ENCODE measurements at places on chromosomes 12 and 14. TPM values are rescaled to one million over a fixed set of nuclear protein-coding genes. Genes with fewer than 3 reads are reported as not detected.

- no peak for DNase-seq
Measured at GRCh38 chr12:115222220-115222619, 538.2 kb upstream of the TBX3 start.

DNA sequence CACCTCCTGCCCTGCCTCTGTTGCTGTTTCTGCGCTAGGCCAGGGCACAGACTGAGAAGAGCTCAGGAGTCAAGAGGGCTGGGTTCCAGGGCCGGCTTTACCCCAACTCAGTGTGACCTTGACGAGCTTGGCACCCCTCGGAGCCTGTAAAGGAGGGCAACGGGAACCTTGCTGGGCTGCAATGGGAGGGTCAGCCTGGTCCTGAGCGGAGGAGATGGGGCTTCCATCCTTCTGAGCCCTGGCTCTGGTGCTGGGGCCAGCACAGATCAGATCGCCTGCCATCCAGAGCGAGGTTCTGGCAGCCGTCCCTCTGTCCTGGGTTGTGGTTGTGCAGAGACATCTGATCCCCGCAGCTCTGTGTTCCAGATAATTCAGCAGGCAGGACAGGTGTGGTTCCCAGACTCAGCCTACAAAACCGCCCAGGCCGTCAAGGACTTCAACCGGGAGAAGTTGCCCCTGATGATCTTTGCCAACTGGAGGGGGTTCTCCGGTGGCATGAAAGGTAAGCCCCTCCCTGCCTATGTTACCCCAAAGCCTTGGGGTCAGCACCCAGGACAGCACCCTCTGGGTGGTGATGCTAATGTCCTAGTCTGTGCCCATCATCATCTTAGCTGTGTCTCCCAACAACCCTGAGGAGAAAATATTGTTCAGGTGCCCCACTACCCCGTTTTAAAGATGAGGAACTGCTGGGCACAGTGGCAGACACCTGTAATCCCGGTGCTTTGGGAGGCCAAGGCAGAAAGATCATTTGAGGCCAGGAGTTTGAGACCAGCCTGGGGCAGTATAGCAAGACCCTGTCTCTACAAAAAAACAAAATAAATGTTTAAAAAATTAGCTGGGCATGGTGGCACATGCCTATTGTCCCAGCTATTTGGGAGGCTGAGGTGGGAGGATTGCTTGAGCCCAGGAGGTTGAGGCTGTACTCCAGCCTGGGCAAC lies 50.2 kb downstream of the FOXN4 start:
- DNase-seq = no peak

DNA sequence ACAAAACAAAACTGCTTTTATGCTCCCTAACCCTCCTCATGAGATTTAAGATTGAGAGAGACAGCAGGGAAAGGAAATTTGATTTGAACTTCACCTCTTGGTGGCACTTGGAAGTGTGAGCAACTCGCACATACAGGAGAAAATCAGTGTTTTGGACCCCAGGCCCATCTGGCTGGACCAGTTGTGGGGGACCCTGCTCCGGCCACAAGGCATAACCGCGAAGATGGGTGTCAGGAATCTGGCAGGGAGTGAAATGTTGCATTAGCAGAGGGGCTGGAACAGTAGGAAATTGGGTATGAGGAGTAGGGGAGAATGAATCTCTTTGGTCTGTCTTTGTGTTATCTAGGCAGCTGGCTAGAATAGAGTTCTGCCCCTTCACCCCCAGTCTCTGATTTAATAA lies 1.2 kb downstream of the CIROP start:
- no peak for DNase-seq

- DNase-seq = no peak
Measured at GRCh38 chr14:65070471-65070976, 31.8 kb downstream of the MAX start.

- no peak for DNase-seq
Measured at GRCh38 chr12:9389796-9390195, 181.6 kb upstream of the PZP start.

- DNase-seq = no peak
Measured at GRCh38 chr14:24965934-24966578, 83.9 kb downstream of the STXBP6 start.

DNA sequence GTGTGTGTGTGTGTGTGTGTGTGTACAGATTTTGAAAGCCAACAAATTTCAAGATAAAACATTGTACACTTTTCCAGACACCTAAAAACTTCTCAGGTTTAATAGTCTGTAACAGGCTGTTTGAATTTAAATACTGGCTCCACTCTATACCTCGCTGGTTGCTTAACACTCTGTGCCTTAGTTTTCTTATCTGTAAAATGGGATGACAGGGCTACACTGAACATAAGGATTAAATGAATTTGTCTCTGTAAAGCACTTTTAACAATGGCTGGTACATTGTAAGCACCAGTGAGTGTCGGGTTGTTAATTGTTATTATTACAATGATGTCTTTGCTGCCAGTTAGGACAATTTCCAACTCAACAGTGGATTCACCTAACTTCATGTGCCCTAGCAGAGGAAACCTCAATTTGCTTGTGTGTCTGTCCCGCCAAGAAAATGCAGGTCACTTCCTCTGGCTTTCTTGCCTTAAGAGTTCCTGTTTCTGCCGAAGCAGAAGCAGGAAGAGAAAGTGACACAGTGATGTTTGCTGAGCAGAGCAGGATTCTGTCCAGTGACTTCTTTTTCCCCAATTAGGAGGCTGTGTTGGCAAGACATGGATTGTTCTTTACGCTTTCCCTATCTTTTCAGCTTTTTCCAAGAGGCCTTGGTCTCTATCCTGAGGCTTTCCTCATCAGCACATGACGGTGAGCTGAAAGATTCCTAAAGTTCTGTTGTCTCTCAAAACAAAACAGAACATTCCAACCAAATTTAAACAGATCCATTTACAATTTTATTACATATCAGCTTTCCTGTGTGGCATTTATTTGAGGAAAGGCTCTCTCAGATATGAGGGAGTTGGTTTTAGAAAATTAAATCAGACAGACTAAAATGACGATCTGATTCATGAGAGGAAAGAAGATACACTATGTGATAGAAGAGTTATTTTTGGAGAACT lies 154.1 kb upstream of the ATP2B1 start:
- peak; percentile 63 for DNase-seq

DNA sequence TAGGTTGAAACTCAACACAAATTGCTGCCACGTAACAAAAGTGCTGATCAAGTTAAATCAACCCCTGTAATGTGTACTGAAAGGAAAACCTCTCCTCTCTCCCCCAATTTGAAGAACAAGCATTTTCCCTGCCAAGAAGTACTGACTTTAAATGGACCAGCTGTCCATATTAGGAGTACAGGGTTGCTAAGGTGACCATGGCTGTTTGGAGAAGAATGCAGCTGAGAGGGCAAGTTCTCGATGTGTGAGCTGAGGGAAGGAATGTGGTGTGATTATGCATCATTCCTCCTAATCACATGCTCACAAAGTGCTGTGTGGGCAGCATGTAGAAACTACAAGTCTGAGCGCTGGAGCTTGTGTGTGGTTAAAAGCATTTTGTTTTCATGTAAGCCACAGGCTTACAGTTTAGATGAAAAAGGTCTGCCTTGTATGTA lies 50.9 kb upstream of the CCT2 start:
- peak; percentile 28 for DNase-seq

GRCh38 chr14:22803687-22803974 lies 11.6 kb downstream of the SLC7A7 start:
- no peak for DNase-seq

- no peak for DNase-seq
Measured at GRCh38 chr12:49932023-49932422, 18.5 kb upstream of the AQP2 start.

DNA sequence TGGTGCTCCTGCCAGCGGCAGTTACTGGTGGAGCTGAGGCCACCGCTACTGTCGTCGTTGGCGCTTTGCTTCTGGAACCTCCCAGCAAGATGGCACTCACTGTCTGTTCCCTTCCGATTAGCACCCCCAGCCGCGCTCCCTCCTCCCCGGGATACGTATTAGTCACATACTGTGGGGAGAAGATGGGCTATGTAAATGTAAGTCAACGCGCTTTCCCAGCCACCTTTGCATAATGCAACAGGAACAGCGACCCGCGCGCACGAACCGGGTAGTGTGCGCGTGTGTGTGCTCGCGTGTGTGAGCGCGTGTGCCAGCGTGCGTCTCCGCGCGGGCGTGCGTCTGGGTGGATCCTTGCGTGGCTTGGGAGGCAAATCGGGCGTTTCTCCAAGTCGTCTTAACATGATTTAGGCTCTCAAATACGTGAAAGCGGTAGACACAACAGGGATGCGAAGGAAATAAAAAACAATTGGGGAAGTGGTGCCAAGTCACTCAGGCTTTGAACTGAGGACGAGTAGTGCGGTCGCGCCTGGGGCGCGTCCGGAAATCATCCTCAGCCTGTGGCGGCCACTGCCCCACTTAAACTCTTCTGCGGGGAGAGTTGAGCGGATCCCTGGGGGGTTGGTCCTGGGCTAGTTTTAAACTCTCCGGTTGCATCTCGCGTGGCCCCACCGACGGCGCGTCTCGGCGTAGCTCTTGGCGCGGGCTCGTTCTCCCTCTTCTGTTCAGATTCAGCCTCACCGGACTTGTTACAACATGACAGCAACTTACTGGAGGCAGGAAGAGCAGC lies 1.8 kb downstream of the FLRT2 start:
- peak; percentile 35 for DNase-seq

- no peak for DNase-seq
Measured at GRCh38 chr14:103072595-103073366, 11.2 kb upstream of the LBHD2 start.

GRCh38 chr14:20722016-20722415 lies 23.7 kb upstream of the EDDM3A start:
- DNase-seq = no peak

- peak; percentile 66 for DNase-seq
Measured at GRCh38 chr12:113912760-113913329, 53.3 kb downstream of the RBM19 start.

DNA sequence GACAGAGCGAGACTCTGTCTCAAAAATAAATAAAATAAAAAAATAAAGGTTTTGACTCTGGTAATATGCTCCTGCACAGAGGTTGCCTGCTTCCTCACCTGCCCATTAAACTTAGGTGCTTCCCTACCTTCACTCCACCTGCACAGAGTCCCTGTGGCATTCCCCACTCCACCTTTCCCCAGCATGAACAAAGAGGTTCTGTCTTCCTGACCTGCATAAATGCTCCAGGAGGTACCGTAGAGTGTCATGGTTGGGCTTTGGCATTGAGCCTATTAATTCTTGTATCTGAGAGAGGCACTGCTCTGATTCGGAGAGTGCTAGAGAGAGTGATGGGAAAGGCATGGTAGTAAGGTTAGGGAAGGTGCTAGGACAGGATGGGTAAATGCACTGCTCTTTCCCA lies 6.3 kb downstream of the ARHGAP9 start:
- no peak for DNase-seq

DNA sequence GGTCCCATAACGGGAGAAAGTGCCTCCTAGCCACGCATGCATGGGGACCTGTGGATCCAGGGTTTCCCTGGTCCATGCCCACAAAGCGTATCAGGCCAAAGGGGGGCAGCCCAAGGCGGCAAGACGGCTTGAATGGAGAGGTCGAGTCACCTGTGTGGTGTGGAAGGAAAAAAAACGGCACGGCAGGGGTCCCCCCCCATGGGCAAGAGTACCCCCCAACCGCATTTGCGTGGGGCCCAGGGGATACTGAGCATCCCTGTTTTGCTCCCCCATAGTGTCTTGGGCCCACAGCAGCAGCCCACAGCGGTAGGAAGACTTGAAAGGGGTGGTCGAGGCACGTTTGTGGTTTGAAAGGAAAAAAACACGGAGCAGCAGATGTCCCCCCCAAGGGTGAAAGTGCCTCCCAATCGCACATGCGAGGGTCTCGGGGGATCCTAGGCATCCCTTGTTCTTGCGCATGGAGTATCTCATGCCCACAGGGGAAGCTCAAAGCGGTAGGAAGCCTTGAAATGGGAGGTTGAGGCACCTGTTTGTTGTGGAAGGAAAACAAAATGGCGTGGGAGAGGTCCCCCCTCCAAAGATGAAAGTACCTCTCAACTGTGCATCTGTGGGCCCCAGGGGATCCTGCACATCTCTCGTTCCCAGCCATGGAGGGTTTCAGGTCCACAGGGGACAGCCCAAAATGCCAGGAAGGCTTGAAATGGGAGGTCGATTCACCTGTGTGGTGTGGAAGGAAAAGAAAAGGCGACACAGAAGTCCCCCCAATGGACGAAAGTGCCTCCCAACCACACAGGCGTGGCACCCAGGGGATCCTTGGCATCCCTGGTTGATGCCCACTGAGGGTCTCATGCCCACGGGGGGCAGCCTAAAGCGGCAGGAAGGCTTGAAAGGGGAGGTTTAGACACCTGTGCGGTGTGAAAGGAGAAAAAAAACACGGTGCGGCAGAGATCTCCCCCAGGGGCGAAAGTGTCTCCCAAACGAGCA lies 577.5 kb downstream of the ALG10 start:
- no peak for DNase-seq

DNA sequence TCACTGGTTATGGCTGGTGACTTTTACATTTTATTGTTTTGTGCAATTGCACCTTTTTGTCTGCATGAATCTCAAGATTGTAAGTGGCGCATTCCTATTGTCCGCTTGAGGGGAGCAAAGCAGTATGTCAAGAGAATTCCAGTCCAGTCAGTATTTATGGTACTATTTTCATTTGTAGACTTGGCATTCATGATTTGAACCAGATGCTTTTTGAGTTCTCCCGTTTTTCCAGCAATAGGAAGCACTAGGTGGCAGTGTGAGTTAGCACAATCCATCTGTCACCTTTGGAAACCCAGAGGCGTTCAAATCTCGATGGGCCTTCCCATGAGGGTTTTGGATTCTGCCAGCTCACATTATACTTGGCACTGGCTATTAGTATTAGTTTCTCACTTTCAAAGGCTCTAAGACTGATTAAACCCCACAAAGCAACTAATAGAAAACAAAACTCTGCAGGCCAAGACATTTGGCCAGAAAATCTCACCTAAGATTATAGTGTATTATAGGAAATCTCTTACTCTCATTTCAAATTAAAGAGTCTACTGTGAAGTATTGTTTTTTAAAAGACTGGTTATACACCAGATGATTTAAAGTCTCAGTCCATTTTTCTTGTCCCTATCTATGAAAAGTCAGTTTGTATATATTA lies 2.2 kb downstream of the DACT1 start:
- DNase-seq = no peak

DNA sequence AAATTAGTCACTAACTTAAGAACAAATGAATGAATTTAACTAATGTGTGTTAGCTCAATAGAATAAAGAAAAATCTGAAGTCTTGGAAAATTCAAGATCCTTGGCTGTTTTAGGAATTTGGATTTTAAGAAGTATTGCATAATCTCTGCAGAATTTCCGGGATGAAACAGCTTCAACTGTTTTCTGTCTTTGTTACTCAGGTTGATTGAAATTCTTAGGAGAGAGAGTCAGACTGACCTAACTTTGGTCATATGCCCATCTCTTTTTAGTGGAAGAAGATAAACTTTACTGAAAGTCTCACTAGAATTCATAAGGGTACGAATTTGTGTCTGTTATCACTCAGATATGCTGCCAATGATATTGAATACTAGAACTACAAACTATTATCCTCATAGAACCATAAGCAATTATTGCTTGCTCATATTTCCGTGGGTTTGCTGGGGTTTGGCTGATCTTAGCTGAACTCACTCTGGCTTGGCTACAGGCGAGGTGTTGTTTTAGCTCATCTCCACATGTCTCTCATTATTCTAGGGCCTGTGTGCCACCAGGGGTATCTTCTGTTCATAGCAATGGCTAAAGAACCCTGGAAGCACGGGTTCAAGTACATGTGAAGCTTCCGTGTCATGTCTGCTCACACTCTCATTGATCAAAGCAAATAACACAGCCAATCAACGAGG lies 257.4 kb upstream of the NOVA1 start:
- no peak for DNase-seq

The DEPDC4 gene
- 1.6 TPM for total RNA-seq

The RPGRIP1 gene
- total RNA-seq = not detected

The TAS2R13 gene
- total RNA-seq = 1.0 TPM

The CLEC4A gene
- not detected for total RNA-seq

The CYP27B1 gene
- total RNA-seq = 2.3 TPM

The NUAK1 gene
- not detected for total RNA-seq

The RD3L gene
- not detected for total RNA-seq
